Activated naive CD4-positive, alpha-beta T cell treated with anti-CD3 and anti-CD28 coated beads for 36 hours (primary cell): ENCODE measurements at places on chromosomes 7 and 10.
A peak's percentile ranks its signal among the peaks of the same experiment; 100 is the strongest.

- DNase-seq, result peak; percentile 57
Measured at GRCh38 chr7:101172854-101173751, 7.0 kb downstream of the NAT16 start.

GRCh38 chr7:2283074-2283473 is 31.2 kb downstream of the SNX8 start:
- no peak for DNase-seq

GRCh38 chr7:151416941-151417315 is 7.1 kb upstream of the WDR86 start:
- DNase-seq, result no peak

DNA sequence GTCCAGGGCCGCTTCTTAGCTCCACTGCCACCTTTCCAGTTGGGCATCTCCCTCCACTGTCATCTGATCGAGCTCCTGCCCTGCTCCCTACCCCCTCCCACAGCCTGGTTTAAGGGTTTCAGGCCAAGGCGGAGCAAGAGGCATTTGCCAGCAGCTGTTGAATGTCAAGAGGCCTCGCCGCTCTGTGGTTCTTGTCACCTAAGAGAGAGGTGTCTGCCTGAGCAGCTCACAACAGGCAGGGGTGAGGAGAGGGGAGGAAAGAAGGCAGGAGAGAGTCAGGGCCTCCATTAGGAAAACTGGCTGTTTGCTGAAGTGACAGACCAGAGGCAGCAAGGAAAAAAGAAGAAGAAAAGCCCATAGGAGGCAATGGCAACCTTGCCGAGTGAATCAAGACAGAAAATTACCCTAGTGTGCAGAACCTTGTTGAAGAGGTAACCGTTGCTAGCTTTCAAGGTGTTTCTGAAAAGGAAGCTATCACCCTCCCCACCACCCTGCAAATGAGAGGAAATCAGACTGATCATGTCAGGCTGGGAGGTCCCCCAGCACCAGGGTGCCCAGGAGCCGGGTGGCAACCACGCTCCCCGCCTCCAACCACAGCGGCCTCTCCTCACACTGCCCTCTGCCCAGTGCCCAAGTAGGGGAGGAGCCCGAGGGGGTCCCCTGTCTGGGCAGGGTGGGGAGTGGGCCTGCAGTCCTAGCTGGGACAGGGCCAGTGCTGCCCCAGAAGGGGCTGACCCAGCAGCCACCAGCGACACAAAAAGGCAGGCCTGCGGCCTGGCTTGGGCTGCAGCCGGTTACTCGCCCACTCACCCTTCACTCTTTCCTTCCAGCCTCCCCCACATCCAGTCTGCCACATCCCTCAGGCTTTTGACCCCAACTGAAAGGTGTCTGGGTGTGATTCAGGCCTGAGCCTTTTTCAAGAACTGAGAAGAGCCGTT is 7.1 kb downstream of the GATA3 start:
- peak; percentile 67 for DNase-seq
